ENCODE measurements at places on chromosomes 4 and X. TPM values are rescaled to one million over a fixed set of nuclear protein-coding genes. Genes with fewer than 3 reads are reported as not detected.

GRCh38 chr4:13872155-13872554 is 244.6 kb upstream of the BOD1L1 start:
- DNase-seq, result no peak

GRCh38 chrX:68794461-68794860 is 34.4 kb upstream of the EFNB1 start:
- DNase-seq, result no peak

Gene EDA
- total RNA-seq, result 9.4 TPM

GRCh38 chr4:3335385-3335784 is 42.6 kb downstream of the RGS12 start:
- DNase-seq, result no peak

GRCh38 chrX:49039598-49040375 is 3.4 kb downstream of the TFE3 start:
- DNase-seq, result peak; percentile 46

Gene EGF
- total RNA-seq, result 8.4 TPM

DNA sequence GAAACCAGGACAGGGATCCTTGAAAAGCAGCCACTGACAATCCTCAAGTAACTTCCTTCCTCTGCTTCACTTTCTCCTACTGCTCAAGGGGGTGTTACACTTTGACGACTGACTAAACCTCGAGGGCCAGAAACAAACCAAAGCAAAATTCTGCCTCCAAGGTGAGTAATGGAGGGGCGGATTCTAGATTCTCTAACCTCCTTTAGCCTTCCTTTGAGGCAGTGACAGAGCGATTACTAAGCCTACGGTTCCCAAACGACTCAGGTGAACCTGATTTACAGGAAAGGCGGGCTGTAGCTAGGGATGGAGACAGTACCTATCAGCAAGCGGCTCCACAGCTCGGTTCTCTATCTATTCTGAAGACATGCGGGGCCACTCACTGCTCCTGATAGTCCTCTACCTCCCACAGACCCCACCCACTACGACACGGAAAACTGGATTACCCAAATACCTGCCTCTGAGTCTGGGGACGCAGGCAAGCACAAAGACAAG is 487 bp downstream of the TBCK start:
- no peak for DNase-seq

- DNase-seq, result no peak
Measured at GRCh38 chrX:108216405-108216804, 124.8 kb downstream of the ATG4A start.

DNA sequence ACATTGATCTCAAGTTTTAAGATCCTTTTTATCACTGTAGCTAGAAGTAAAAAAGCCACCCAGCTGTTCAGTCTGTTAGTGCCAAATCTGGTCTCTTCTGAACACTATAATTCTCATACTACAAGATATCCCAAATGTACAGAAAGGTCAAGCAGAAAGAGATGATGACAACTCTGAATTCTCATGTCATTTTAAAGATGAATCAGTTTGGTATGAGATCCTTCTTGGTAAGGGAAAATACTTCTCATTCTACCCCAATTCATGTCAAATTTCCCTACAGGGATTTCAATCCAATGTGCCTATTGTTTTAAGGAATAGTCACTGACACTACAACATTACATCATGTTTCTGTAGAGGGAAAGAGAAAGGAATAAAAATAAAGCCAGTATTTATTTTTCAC is 184.5 kb downstream of the CPEB2 start:
- no peak for DNase-seq

Gene TLR2
- 4.3 TPM for total RNA-seq

GRCh38 chr4:175806727-175807126 is 5.3 kb downstream of the GPM6A start:
- no peak for DNase-seq

- DNase-seq, result no peak
Measured at GRCh38 chrX:29911673-29912072, 303.7 kb upstream of the MAGEB2 start.

- DNase-seq, result no peak
Measured at GRCh38 chrX:132741689-132742088, 216.7 kb downstream of the HS6ST2 start.

Gene MUC7
- total RNA-seq, result not detected

Gene ARSD
- 5.5 TPM for total RNA-seq

All from heart right ventricle (tissue), 16 donors.